NCI-H2029 (cell line): ENCODE measurements at places on chromosomes 5 and 9.

DNA sequence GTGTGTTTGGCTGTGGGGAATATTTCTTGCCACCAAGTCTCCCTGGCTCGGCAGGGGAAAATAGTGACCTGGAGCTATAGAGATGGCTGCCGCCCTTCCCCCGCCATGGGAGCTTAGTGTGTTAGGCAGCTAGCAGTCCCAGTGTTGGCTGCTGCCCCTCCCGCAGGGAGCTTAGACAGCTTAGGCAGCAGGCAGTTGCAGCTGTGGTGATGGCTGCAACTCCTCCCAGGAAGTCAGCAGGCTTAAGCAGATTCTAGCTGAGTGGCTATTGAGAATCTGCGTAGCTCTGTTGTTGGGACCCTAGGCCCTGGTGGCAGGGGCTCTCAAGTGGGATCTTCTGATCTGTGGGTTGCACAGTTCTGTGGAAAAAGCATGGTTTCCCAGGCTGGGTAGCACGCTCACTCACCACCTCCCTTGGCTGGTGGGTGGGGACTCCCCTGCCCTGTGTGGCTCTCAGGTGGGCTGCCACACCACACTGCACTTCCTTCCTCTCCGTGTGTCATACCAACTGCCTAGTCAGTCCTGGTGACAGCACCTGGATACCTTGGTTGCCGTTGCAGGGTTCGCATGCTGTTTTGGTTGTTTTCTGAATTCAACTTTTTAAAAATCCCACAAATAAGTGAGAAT, 9.3 kb downstream of the OR1N2 start:
- DNase-seq = no peak

DNA sequence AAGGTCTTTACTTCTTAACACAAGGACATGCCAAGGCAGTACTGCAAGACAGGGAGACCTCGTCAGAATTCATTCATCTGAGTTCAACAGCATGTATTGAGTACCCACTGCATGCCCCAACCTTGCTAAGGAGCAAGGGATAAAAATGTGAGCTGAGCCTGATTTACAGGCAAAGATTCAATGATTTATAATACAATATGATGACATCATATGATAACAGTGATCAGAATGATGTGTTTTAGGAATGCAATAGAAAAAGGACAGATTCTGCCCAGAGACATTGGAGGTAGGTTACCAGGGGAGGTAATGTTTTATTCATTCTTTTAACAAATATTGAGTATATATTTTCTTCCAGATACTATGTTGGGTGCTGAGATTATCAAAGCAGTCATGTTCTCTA, 406.6 kb downstream of the ARHGEF28 start:
- DNase-seq = no peak

GRCh38 chr5:154861946-154862345, 3.5 kb downstream of the CNOT8 start:
- DNase-seq = no peak

DNA sequence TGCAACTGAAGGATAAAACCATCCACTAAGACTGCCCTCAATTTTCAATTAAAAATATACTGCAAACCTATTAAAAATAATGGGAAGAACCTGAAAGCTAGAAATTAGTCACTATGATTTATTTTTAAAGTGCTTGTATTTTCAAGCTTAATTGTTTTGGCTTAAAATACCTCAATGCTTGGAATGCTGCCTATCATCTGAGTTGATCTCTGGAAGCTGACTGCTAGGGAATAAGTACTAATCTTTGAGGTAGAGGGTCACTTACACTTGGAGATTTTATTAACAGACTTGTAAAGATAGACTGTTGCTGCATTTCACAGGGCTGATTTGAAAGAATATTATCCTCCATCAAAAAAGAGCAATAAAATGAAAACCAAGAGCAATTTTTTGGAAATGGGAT, 6.2 kb downstream of the PCSK1 start:
- DNase-seq = no peak
